ENCODE measurements at places on chromosomes 1 and 21.

DNA sequence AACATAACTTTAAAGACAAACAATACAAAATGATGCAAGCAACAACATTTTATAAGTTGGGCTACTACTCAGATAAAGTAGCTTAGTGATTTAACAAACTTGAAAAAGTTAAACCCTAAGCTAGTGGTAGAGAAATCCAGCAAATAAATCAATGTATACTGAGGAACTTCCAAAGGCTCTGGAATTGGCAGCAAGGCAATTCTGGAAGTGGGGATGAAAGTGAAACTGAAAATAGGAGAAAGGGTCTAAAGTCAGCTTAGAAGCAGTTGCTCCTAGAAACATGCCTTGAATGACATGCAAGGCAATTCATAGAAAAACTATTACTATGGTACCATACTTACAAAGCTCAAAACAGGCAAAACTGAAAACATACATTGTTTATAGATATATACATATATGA, 90.0 kb upstream of the CAMK1G start:
- no peak for DNase-seq

- DNase-seq: no peak
Observed at GRCh38 chr21:33985117-33986050, 69.8 kb upstream of the ATP5PO start.

DNA sequence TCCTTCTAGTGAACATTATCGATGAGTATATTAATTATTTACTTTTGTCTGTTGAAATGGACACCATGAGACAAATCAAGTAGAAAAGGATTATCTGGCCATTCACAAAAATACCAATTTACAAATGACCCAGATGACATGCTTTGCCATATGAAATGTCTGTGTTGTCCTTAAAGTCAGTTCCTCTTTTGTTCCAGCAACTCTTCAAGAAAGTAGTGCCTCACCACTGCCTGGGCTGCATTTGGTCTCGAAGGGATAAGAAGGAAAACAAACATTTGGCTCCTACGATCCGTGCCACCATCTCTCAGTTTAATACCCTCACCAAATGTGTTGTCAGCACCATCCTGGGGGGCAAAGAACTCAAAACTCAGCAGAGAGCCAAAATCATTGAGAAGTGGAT, 79.6 kb downstream of the RGL1 start:
- no peak for DNase-seq

DNA sequence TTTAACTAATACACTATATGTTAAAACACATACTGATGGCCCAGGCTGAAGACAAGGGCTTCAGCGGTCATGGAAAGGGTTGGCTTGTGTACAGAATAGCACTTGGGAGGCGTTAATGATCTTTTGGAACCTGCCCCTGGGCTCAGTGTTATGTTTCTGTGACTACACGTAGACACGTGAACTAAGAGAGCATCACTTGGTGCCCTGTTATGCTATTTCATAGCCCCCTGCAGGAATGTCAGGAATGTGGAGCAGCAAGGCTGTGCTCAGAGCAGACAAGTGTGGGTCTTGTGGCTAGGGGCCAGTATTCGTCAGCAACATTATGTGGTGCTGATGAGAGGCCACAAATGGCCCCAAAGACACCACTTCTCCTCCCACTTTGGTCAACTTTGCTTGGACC, 132.4 kb downstream of the MAP3K21 start:
- DNase-seq: no peak

DNA sequence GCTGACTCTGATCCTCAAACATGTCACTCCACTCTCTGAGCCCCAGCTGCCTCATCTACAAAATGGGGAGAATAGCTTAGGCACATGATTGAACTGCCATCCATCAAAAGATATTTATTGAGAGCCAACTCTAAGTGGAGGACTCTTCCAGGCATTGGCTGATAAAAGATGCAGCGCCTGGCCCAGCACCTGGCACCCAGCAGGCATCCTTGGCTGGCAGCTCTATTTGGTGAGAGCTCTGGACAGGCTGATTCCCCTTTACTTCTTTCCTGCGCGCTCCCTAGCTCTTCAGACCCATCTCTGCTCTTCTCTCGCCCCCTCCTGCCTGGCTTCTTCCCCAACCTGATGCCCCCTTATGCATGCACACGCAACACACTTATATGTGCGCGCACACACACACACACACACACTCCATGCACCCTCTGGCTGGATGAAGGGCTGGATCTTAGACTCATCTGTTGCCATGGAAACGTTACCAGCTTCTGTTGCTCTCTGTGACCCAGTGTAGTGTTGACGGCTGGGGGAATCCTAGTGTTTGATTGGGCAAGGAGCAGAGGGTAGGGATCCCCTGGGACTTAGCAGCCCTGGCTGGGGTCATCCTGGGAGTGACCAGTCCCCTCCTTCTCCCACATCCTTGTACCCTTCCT, 49.3 kb downstream of the VWA5B1 start:
- DNase-seq: no peak

- no peak for DNase-seq
Observed at GRCh38 chr1:56527548-56528302, 51.6 kb downstream of the PLPP3 start.

DNA sequence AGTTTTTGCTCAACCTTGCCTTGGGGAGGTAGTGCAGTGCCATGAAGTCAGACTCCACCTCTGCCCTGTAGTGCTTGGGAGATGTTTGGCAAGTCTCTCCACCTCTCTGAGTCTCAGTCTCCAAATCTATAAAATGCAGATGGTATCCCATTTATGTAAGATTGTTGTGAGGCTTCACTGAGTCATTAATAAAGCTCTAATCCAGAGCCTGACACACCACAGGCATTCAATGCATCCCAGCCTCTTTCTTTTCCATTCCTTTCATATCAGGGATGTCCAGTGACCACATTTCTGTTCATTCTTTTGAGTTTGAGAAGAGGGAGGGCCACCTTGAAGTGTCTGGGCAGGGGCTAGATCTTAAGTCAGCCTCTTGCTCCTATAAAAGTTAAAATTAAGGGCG, 37.6 kb upstream of the LMO4 start:
- DNase-seq: no peak

DNA sequence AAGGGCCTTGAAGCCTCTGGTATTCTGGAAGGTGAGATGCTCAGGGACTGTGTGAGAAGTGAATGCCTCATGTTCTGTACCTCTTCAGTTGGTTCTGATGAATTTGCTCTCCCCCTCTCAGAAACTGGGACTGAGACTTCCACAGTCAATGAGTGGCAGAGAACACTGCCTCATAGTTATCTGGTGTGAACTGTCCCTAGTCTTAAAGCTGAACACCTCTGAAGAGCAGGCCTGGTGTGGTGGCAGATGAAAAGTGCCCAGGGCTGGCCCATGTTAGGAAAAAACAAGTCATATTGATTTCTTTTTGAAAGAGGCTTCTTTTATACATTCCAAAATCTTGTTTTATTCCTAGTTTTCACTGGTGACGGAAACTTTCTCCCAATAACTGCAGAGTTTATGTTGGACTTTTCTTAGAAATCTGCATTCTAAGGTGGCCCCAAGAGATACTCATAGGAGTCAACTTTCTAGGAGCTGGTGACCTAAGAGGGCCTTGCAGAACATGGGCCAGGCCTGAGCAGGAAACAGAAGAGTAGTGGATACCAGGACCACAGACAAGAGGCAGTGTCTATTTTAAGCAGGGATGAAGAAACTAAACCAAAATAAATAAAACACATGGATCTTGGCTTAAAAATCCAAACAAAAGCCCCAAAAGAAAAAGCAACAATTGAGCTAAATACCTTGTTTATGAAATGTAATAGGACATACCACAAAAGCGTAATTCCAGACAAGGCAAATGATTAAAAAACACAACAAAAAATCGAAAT, 19.5 kb downstream of the DUSP10 start:
- no peak for DNase-seq
